ENCODE measurements at places on chromosomes 11 and 22.
A peak's percentile ranks its signal among the peaks of the same experiment; 100 is the strongest.

DNA sequence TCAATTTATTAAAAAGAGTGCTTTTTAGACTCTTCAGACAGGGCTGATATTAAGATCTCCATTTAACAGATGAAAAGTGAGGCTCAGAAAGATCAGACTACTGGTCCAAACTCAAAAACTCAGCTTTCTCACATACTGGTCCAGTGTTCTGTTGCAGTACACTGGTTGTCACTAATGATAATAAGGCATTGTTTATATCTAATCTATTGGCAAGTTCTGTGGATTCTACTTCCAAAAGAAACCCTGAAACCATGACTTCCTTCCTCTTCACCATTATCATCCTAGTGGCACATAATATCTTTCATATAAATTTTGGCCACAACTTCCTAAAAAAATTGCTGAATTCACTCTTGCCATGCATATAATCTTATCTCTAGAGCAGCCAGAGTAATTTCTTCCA, 36.9 kb downstream of the F2 start:
- DNase-seq, result no peak

- DNase-seq, result no peak
These were observed 230.3 kb downstream of the ETS1 start for GRCh38 chr11:128357073-128357472.

- DNase-seq, result no peak
These were observed 12.6 kb downstream of the RAB36 start for GRCh38 chr22:23157560-23158515.

GRCh38 chr11:118572981-118573550, 857 bp downstream of the ARCN1 start:
- no peak for DNase-seq

- no peak for DNase-seq
These were observed 70.8 kb downstream of the TRMU start for GRCh38 chr22:46406349-46406748.

DNA sequence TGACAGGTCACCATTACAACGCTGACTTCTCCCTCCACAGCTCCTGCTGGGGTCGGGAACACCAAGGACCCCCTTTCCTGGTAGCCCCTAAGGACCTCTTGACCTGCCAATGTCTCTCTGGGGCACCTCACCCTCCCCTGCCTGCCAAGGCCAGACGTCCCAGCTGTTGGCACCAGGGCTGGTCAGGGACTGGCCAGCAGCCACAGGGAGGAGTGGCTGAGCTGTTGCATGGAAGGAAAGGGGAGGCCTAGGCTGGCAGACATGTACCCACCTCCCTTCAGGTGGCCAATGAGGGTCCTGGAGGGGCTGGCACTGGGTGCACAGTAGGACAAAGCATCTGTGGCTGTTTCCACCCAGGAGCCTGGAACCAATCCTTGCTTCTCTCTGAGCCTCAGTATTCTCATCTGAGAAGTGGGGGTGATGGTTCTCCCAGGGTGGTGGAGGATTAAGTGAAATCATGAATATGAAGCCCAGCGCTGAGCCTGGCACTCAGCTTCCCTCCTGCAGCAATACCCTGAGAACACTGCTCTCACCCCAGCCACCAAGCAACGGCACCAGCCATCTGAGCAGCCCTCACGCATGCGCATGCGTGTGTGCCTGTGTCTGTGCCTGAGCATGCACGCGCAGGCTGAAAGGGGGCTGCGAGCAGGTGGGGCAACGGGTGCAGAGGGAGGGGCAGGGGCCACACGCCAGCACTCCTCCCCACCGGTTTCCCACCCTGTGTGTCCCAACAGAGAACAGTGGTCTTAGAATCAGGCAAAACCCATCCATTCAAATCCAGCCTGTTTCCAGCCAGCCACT, 5.9 kb downstream of the KCNJ4 start:
- DNase-seq, result no peak

DNA sequence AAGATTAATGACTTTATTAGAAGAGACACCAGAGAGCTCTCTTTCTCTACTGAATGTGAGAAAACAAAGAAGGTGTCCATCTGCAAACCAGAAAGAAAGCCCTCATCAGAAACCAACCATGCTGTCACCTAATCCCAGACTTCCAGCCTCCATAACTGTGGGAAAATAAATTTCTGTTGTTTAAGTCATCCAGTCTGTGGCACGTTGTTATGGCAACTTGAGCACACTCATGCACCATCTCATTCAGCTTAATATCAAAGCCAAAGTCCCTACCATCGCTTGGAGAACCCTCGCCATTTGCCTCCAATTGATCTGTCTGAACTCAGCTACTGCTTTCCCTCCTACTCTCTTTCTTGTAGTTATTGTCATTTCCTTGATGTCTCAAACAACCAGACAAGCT, 766.1 kb upstream of the ARHGAP42 start:
- DNase-seq, result no peak

GRCh38 chr11:910589-911030, at the start of gene CHID1:
Gene CHID1 (minus strand): TSS chr11:910810. CDS start chr11:904816, 5,994 bp downstream.
- peak; percentile 78 for DNase-seq

Data from stimulated activated CD4-positive, alpha-beta T cell treated with anti-CD3 and anti-CD28 coated beads, Interleukin-2, amount 100 ng/mL, for 4 hours (primary cell).